ENCODE measurements at places on chromosomes 5 and 9. TPM values are rescaled to one million over a fixed set of nuclear protein-coding genes. Genes with fewer than 3 reads are reported as not detected.
A peak's percentile ranks its signal among the peaks of the same experiment; 100 is the strongest.

DNA sequence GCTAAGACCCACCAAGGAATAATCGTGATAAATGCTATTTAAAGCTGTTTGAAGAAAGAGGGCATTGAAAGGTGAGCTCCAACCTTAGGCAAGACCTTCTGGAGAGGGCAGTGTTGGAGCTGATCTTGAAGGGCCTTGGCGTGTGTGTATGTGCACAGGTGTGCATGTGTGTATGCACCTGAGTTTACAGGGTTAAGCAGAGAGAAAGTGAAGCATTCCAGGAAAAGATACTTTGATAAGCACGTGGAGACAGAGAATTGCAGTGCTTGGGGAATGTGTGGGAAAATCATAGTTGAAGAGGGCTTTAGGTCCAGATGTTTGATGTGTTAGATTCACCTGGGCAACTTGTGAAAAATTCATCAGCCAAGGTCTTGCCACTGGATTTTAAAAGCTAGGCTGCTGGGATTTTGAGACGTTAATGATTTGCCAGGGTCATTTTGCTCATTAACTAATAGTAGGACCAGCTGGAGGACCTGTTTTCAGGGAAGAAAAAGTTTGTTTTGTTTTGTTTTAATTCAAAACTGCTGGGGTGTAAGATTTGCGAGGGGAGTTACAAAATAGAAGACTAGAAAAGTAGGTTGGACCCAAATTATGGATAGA lies 78.3 kb upstream of the ANKRD55 start:
- no peak for DNase-seq

- DNase-seq, result no peak
Observed at GRCh38 chr9:131804826-131805225, 65.0 kb upstream of the RAPGEF1 start.

DNA sequence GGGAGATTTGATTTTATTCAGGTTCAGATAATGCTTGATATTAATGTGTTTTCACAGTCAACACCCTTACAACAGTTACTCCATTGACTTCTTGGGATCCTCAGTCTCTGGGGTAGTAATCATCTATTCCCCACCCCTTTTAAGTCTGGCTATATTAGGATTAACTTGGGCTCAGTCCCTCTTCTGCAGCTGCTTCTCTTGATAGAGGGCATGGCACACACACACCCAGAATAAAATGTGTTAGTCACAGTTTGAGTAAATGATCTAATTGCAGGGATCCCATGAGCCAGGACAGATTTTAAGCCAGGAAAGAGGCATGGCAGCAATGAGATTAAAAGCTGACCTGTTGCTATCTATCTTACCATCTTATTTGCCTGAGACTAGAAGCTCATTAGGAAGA lies 53.7 kb upstream of the VLDLR start:
- DNase-seq, result peak; percentile 84

The CNTNAP3B gene
- total RNA-seq, result 0.03 TPM

The PCDHGA12 gene
- total RNA-seq, result 4.3 TPM

DNA sequence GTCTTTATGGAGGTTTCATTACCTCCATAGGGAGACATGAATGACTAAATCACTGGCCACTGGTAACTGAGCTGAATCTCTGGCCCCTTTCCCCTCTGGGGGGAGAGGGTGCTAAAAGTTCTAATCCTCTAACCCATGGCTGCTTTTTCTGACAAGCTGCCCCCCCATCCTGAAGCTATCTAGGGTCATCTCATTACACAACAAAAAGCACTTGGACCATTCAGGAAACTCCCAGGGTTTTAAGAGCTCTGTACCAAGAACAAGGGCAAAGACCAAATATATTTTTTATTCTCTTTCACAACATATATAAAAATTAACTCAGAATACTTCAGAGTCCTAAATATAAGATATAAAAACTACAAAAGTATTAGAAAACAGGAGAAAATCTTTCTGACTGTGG lies 14.3 kb downstream of the AUH start:
- no peak for DNase-seq

The PNPLA7 gene
- total RNA-seq, result 1.3 TPM

DNA sequence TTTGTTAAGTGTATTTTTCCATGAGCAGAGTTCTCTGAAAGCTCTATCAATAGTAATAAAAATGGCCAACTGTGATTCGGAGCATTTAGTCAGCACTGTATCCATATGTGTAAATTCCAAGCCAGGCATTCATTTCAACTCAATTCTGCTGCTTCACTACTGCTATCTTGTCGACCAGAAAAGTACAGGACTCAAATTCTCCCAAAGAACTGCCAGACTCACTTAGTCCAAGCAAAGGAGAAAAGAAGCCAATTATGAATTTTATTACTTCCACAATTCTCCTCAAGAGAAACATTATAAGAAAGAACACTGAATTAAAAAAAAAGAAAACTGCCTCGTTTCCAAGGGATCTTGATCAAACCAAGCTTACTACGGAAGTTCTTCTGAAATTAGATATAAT lies 906.3 kb upstream of the DMAC1 start:
- DNase-seq, result no peak

The ITGA2 gene
- total RNA-seq, result 0.31 TPM

DNA sequence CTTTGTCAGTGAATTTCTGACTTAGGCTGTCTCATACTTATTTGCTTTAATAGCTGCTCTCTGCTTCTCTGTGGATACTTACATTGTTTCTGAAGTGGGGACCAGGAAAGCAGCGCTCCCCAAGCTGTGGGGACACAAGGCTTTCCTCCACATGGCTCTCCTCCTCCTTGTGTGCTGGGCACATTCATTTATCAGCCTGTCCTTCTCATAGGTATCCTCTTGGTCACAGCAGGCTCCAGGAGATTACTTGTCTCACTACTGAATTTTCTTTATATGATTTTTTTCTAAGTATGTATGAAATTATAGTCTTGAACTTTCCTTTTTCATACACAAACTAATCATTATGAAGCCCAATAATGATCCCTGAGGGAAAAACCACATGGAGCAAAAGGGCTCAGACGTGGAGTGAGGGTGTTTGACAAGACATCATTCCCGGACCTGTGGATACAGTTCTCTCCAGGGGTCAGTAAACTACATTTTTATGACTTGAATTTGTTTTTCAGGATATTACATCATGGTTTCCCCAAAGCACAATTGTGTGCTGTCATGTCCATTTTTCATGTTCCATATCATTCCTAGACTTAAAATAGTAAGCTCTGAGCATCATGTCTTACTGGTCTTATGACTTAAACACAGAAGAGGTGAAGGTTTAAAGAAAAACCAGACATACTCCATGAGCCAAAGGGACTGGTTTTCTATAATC lies 234.5 kb downstream of the PCSK1 start:
- DNase-seq, result no peak

DNA sequence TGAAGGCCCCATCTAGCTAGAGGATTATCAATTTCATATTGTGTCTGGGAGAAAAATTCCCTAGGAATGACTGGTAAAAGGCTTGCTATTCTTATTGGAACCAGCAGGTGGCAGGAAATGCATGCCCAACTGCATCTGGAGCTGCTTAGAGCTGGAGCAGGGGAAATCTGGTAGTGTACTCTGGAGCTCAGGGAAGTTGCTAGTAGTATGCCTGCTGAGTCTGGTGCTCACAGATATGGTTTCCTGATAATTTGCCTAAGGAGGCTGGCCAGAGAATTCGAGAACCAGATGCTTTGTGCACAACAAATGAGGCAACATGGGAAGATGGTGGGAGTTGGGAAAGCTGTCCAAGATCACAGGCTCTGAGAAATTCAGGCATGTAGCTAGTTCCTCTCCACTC lies 53.7 kb downstream of the G3BP1 start:
- peak; percentile 78 for DNase-seq

GRCh38 chr9:93096131-93096802 lies at the start of gene CARD19:
Gene CARD19, plus strand, starts transcription at chr9:93096217. Its CDS starts 129 bp downstream, at chr9:93096346.
- DNase-seq, result peak; percentile 73

- peak; percentile 27 for DNase-seq
Observed at GRCh38 chr9:110807956-110808598, 139.5 kb downstream of the MUSK start.

DNA sequence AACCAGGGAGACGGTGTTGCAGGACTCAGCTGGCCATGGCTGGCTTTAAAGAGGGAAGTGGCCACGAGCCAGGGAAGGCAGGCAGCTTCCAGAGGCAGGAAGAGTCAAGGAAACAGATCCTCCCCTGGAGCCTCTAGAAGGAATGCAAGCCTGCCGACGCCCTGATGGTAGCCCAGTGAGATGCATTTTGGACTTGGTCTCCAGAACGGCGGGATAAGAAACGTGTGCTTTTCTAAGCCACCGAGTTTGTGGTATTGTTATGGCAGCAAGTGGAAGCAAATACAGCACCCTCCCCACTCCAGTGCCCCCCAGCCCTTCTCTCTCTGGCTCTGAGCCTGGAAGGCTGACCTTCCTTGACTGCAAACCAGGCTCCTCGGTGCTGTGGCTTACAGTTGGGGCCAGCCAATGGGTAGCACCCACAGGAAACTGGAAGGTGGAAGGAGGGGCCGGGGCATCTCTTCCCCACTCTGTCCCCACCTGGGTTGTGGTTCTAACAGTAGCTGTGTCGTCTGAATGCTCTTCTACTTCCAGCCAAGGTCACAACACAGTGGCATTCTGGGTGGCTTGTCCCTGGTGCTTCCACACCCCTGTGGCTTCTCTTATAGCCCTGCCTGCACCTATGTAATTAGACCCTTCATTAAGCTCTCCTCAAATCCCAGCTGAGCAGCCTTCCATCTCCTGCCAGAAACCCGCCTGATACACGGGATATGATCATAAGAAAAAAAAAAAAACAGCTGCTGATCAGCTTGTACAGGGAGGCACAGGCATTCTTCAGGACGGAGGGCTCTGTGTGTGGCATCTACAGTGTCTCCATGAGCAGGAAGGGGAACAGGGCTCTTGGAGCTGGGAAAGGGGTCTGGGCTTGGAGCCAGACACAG lies 29.9 kb upstream of the UNC5A start:
- DNase-seq, result peak; percentile 31

- DNase-seq, result no peak
Observed at GRCh38 chr5:41122459-41122858, 51.3 kb upstream of the MROH2B start.

The ANAPC2 gene
- 30.6 TPM for total RNA-seq

The CANX gene
- total RNA-seq, result 641 TPM

GRCh38 chr5:134240421-134240962 lies 14.6 kb upstream of the PPP2CA start:
- peak; percentile 62 for DNase-seq

DNA sequence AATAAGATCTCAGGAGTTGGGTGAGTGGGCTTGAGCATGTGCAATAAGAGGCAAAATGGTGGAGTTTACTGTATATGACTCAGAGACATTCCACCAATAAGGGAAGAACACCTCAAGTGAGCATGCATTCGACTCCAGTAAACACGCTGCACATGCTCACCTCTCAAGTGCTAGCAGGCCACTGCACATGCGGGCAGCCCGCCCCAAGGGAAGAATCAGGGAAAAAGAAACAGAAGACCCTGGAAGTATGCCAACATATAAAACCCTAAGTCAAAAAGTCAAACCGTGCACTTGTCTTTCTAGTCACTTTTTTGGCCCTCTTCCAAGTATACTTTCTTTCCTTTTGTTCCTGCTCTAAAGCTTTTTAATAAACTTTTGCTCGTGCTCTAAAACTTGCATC lies 245.3 kb upstream of the RASA1 start:
- DNase-seq, result no peak

- no peak for DNase-seq
Observed at GRCh38 chr9:120872791-120873502, 4.0 kb downstream of the PHF19 start.

The TEX48 gene
- total RNA-seq, result not detected

DNA sequence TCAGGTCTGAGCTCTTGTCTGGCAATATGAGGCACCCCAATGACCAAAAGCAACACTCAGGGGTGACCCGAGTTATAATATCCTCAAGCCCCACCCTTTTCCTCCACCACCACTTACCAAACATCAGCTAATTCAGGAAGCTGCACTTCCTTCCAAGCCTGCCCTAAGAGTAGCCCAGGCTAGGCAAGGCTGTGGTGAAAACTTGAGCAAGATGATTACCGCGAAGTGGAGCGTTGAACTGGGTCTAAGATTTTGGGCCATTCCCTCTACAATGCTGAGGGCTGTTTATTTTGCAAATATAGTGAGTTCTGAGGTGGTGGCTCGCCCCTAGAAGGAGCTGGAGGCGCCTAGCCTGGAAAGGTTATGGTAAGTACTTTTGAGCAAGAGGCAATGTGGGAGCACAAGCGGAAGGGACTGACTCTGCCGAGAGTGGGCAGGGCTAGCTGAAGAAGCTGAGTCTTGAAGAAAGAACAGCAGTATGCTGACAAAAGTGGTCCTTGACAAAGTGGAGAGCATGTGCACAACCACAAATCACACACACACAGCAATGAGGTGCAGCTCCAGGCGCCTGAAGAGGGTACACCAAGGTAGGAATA lies at the start of gene HK3:
HK3 (minus strand) TSS at position 51 of the 596 bp plus-strand sequence. CDS start 3,187 bp downstream, outside the sequence.
- no peak for DNase-seq

GRCh38 chr5:148834689-148835088 lies 8.3 kb downstream of the ADRB2 start:
- no peak for DNase-seq

DNA sequence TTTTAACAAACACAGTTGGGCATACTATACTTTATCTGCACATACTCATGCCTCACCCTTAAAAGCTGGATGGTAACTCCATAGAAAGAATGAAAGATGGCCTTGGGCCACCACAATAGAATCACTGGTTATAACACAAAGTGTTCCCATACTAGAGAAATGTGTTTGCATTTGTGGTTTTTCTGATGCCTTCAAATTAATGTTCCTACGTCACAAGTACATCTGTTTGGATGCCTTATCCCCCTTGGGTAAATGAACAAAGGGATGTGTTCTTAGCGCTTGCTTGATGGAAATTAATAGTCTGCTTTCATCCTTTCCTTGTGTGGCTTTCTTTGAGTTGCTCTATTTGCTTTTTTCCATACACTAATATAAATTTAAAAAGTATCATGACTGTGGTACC lies 291.1 kb upstream of the PDE4D start:
- DNase-seq, result no peak

DNA sequence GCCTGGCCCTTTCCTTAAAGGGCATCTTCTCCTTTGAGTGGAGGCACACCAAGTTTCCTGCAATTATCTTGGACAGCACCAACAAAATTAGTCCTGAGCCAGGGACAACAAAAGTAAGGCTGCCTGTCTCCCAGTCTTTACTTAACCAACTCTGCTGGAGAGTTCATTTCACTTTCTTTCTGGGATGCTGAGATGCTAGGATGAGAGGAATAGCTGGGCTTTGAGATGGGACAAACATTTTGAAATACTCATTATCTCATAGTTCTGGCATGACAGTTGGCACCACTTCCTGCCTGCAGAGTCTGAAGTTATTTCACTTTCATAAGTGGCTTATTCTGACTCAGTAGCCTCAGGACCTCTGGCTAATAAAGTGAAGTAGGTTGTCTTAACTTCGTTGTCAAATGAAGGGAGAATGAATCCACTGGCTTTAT lies 157.0 kb downstream of the C9orf152 start:
- peak; percentile 87 for DNase-seq

DNA sequence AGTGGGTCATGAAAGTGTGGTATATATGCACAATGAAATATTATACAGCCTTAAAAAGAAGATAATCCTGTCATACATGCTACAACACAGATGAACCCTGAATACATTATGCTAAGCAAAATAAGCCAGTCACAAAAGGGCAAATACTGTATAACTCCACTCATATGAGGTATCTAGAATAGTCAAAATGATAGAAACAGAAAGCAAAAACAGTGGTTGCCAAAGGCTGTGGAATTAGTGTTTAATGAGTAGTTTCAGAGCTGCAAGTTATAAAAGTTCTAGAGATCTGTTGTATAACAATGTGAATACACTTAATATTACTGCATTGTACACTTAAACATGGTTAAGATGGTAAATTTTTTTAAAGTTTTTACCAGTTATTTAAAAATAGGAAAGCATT lies 135.0 kb downstream of the OXCT1 start:
- DNase-seq, result no peak

The PLPPR1 gene
- total RNA-seq, result 0.31 TPM
